ENCODE measurements at places on chromosomes 3 and 15.

DNA sequence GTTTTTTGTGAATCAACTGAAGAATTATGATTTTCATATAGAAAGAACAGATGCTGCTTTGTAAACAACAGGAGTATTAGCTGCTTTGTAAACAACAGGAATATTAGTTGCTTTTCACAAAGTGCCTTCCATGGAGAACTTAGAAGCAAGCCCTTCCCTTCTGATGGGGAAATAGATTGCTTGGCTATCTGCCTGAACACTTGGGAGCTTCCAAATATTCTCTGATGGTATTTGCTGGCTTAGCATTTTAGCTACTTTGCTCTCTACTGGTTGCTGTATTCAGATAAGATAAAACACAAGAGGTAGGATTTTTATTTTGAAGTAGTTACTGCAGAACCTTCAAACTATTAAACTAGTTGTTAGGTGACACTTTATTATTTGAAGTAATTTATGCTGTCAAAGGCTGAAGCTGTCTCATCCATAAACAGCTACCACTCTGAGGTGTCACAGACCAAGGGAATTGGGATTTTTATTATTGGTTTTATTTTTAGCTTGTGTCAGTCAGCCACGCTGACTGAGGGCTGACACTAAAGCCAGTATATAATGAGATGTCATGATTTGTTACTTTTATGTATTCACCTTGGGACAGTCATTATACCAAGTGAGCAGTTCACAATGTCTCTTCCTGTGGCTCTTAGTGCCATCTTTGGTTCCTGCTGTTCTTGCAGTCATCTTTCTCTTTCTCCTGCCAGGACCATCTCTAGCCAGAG is 50.0 kb downstream of the ZIC1 start:
- DNase-seq, result no peak

DNA sequence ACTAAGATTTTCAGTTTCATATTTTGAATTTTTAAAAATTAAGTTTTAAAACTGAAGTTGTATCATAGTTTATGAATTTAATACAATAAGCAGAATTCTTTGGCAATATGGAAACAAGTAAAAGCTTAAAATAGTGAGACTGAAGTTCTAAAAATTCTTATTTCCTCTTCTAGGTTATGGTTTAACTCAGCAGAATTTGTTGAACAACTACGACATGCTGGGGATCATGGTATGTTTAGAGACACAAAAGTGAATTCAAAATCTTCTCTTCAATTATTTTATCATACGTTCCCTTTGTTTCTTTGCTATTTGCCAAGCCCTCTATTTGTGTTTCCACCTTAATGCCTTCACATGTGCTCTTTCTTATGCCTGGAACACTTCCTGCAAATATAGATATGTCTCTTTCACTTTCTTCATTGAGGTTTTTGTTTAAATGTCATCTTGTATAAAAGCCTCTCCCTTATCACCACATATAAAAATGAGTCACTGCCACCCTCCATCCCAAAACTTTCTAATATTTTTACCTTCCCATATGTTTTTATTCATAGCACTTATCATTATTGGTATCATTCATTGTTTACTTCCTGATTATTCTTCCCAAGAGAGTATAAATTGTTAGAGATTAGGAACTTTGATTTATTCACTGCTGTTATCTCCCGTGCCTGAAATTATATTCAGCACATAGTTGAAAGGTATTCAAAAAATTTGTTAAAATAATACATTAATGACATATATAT is 6.4 kb downstream of the SUCNR1 start:
- no peak for DNase-seq

- no peak for DNase-seq
Observed at GRCh38 chr3:21290557-21290956, 460.5 kb downstream of the ZNF385D start.

- no peak for DNase-seq
Observed at GRCh38 chr3:136835813-136836510, 17.0 kb downstream of the SLC35G2 start.

DNA sequence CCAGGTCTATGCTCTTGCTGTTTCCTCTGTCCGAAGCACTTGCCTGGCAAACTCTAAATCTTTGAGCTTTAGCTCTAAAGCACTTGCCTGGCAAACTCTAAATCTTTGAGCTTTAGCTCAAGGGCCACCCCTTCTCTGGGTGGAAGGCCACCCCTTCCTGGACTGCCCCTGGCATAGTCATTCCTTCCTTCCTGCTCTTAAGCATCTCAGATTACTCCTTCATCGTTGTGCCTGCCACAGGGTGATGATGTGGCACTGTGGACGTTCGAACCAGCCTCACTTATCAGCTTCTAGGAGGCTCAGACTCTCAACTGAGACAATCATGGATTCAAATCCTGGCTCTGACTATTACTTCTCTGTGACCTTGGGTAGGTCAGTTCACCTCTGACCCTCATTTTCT is 10.5 kb upstream of the CRABP1 start:
- DNase-seq, result no peak

DNA sequence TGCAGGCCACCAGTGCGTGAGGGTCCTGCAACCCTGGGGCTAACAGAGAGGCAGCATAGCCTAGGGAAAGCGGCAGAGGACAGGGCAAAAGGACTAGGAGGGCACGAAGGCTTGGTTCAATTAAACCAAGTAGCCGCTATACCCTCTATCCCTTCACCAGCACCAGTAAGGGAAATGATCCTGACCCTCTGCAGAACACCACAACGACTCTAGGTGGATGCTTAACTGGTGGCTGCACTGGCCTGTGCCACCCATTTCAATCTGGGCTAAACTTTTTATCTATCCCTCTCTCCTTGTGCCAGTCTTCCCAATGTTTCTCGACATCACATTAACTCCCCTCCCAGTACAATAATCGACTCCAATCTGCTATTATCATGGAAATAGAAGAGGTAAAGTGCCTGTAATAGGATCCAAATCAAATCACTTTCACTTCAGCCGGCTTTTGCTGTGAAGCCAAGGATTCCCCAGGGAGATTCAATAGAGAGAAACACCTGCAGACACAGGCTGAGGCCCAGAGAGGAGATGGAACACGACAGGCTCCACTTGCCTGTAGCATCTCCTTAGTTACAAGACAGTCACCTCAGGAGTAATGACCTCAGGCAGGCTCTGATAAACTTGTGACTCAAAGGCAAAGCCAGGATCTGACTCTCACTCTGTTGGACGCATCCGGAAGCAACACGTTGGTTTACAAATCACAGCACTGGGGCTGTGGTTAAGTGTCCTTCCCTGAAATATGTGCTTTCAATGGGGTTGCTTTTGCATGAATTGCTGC is 791.6 kb upstream of the ARRDC4 start:
- no peak for DNase-seq

DNA sequence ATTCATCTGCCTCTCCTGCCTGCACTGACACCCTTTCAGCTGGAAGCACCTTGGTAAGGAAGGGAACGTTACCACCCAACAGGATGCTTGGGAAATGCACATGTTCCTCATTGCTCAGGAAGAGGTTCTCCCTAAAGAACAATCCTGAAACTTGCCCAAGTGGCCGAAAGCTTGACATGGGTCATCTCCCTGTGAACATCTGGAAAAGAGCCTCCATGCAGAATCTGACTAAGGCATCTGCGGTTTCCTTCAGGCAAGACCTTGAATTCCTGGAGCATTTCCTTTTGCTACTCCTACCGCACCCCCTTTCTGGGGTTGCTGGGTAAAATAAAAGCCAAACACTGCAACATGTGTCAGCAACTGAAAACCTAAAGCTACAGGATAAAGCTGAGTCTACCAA is 68.7 kb upstream of the SNRK start:
- DNase-seq, result no peak

GRCh38 chr15:80929225-80929624 is 60.4 kb downstream of the MESD start:
- no peak for DNase-seq

DNA sequence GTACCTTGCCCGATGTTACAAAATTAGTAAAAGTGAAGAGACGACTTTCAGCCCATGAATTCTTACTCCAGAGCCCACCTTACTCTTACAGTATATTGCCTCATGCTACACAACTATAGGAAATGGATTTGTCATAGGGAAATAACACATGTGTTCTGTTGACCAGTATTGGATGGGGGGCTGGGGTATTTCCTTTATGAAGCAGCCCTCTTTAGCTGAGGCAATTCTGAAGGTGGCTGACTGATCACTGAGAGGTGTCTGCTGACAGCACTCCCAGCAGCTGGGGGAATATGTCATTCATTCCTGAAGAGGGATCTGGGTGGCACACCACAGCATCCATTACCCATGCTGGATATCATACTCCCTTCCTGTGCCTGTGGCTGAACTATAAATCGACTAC is 6.4 kb upstream of the GOLM2 start:
- DNase-seq, result no peak

DNA sequence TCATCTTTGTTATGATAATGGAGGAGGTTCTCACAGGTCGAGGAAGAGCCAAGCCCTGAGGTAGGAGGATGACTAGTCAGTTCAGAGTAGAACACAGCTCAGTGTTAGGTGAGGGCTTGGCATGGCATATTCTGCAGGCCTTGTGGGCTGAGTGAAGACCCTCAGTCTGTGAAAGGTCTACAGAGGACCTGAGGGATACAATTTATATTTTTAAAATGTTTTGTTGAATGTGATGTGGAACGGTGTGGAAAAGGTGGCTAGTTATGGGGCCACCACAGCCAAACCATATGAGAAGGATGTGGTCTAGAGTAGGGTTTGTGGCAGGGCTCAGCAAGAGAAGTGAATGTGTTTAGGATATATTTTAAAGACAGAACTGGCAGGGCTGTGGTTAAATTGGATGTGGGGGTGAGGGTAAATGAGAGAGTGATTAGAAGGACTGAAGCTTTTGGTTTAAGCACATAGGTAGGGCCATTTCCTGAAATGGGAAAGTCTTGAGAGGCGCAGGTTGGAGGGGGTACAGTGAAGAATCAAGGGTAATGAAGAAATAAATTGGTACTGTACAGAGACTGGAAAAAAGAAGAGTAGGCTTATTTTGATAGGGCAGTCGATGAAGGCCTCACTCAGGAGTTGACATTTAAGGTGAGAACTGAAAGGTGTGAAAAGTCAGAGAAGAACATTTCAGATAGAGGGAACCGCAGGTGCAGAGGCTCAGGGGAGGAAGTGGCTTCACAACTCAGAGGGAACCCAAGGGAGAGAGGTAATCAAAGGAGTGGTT is 60.5 kb downstream of the SPTSSB start:
- no peak for DNase-seq

DNA sequence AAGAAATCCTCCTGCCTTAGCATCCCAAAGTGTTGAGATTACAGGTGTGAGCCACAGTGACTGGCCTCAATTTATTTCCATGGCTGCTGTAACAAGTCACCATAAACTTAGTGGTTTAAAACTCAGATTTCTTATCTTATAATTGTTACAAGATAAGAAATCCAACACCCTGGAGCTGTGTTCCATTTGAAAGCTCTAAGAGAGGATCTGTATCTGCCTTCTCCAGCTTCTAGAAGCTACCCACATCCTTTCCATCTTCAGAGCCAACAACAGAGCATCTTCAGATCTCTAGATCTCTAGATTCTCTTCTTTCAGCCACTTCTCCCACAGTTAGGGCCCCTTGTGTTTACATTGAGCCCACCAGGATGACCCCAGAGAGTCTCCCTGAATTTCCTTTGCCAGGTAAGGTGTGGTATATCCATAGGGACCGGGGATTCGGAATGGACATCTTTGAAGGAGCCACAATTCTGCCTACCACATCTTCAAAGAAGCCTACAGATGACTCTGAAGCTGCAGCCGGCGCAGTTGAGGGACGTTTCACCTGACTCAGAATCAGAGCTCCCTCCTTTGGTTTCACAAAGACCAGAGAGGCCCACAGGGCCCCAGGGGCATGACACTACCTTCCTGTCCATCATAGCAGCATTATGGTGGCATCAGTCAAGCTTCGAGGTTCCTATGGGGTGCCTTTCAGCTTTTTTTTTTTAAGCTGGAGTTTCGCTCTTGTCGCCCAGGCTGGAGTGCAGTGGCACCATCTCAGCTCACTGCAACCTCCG is 87.0 kb upstream of the IGF1R start:
- DNase-seq, result no peak

DNA sequence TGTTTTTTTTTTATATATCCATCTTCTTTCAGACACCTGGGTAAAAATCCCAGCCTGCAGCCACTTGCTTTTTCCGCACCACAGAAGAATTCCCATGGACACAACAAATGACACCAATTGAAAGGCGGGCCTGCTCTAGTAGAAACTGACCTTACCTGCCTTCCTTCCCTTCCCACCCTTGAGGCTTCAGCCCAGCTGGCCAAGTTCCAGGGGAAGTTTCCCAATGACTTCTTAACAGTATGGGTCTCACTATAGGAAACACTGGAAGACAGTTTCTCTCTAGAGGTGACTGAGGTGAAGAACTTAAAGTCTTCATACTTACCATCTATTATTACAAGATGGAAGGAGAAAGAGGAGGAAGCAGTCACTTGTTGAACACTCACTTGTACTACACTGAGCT is 714.2 kb upstream of the NR2F2 start:
- no peak for DNase-seq

GRCh38 chr3:138434276-138434874 is at the start of gene ESYT3:
ESYT3 (plus strand) TSS chr3:138434616; CDS start chr3:138434799, 183 bp downstream.
- no peak for DNase-seq

DNA sequence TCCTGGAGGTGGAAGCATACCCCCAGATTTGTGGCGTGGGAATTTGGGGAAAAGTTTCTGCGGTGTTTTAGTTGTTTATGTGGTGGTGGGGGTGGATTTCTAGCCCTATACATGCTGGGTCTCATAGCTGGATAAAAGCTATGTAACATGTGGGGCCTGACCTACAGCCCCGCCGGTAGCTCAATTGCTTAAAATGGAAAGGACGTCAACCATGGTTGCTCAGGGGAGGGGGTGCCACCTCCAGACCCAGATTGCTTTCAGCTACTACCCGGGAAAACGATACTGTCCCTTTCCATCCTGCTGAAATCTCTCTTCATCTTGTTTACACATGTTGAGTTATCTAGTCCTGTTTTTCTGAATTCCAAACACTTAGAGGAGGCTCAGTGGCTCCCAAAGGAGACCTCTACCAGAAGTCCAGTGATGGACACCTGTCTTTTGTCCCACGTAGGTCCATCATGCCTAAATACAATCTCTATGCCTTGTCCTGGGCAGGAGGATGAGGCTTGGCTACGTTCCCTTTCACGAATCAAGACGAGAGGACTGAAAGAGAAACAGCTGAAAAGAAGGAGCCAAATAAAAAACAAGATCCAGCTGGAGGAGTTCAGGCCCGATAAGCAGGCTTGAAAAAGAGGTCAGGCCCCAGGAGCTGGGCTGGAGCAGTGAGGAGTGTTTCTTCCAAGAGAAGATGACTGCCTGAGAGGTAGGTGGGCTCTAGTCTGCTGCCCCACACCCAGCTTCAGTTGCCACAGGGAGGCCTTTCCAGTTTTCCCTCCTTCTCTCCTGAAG is 72.1 kb upstream of the TPRG1 start:
- no peak for DNase-seq

DNA sequence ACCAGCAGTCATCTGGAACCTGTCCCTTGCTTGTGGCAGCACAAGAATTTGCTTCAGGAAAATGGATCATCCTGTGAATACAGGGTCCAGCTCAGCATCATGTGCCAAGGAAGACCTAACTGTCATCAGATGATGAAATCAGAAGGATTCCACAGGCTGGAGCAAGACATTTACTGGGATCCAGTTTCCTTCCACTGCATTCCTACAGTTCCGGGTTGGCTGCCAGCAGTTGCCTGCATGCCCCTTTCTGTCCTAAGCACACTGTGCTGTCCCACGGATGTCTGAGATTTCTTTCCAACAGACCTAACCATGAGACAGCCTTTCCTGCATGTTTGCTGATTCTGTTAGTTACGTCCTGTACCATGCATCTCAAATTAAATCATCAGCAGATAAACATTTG is 140.7 kb downstream of the IMPG2 start:
- no peak for DNase-seq
